Psoas muscle (tissue), 8 donors: ENCODE measurements at places on chromosomes 13 and 19. TPM values are rescaled to one million over a fixed set of nuclear protein-coding genes. Genes with fewer than 3 reads are reported as not detected.
A peak's percentile ranks its signal among the peaks of the same experiment; 100 is the strongest.

The OR10H1 gene
- not detected for total RNA-seq

- DNase-seq: no peak
- peaks cover 17% of the 10 kb centered on the region for H3K36me3 ChIP-seq
- peaks cover 9% of the 10 kb centered on the region for H3K4me1 ChIP-seq
- H3K27me3 ChIP-seq: no peaks in the 10 kb centered on the region
These were observed 29.0 kb downstream of the CAPS start for GRCh38 chr19:5943045-5943444.

The PTH2 gene
- not detected for total RNA-seq

The ZNF844 gene
- 4.6 TPM for total RNA-seq

The COMP gene
- total RNA-seq: 1.5 TPM

DNA sequence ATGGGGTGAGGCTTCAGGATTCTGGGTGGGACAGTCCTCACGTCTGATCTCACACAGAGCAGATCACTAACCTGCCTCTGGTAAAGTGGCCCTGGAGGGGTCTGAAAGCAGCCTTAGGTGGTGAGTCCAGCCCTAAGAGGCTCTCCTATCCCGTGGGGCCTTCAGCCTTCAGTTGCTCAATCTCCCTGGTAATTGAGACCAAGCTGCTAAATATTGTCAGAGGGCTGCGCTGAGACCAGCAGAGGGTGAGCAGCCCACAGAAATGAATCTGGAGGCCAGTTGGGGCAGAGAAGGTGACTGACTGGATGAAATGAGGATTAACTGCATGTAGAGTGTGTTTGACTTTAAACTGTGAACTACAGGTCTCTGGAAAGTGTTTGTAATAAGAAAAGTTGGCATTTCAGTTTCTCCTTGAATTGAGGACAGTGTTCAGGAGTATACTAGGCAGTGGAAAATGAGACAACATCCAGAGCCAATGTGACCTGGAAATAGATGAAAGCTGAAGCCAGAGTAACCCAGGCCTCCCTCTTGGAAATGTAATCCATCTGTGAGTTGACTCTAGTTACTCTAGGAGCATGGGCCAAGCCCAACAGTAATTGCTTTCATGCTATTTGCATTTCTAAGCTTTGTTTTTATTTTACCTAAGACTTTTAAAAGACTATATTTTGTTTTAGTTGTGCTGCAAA is 14.3 kb upstream of the HSPH1 start:
- H3K27me3 ChIP-seq: no peaks in the 10 kb centered on the region
- peak overlapping the region; percentile 6 for H3K27ac ChIP-seq
- DNase-seq: no peak
- H3K36me3 ChIP-seq: no peaks in the 10 kb centered on the region

The CYP4F2 gene
- not detected for total RNA-seq

DNA sequence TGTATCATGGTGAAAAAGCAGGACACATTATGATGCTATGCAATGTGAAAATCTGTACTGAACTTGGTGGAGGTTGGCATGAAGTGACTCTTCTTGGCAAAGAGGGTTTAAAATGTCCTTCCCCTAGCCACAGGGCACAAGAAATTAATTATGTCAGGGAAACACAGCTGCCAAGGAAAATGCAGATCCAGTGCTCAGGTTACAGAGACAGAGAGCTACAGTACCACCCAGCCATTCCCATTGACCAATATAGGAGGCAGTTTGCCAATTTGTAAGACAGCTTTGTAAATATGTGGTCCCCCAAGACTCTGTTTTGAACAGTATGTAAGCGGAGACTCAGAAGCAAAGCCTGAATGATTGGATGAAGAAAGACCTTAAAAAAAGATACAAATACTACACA is 69.4 kb upstream of the KLF12 start:
- no peaks in the 10 kb centered on the region for H3K27me3 ChIP-seq
- no peak overlapping the region for H3K27ac ChIP-seq
- H3K36me3 ChIP-seq: no peaks in the 10 kb centered on the region

GRCh38 chr19:31204115-31204514 is 145.1 kb downstream of the TSHZ3 start:
- no peaks in the 10 kb centered on the region for H3K4me1 ChIP-seq
- H3K27ac ChIP-seq: no peak overlapping the region
- H3K4me3 ChIP-seq: no peak overlapping the region
- no peak for DNase-seq
- H3K36me3 ChIP-seq: no peaks in the 10 kb centered on the region
- H3K27me3 ChIP-seq: no peaks in the 10 kb centered on the region

The SYNGR4 gene
- not detected for total RNA-seq

The OSCAR gene
- 0.44 TPM for total RNA-seq

DNA sequence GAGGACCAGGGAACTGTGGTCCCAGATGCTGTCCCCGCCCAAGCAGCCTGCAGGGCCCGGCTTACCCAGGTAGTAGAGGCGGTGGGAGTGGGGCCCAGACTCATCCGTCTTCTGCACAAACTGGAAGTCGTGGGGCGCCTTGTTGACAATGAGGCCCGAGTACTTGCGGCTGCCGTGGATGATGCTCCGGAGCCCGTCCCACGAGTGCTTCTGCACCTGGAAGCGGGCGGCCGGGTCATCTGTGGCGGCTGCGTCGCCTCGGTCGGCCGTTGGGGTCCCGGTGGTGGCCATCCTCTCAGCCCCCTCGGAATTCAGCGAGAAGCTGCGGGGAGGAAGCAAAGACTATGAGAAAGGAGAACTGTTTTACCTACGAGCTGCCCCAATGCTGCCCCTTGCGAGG is 9.6 kb downstream of the DPP9 start:
- peak overlapping the region; percentile 17 for H3K4me3 ChIP-seq
- no peaks in the 10 kb centered on the region for H3K36me3 ChIP-seq
- peaks cover 55% of the 10 kb centered on the region for H3K4me1 ChIP-seq

DNA sequence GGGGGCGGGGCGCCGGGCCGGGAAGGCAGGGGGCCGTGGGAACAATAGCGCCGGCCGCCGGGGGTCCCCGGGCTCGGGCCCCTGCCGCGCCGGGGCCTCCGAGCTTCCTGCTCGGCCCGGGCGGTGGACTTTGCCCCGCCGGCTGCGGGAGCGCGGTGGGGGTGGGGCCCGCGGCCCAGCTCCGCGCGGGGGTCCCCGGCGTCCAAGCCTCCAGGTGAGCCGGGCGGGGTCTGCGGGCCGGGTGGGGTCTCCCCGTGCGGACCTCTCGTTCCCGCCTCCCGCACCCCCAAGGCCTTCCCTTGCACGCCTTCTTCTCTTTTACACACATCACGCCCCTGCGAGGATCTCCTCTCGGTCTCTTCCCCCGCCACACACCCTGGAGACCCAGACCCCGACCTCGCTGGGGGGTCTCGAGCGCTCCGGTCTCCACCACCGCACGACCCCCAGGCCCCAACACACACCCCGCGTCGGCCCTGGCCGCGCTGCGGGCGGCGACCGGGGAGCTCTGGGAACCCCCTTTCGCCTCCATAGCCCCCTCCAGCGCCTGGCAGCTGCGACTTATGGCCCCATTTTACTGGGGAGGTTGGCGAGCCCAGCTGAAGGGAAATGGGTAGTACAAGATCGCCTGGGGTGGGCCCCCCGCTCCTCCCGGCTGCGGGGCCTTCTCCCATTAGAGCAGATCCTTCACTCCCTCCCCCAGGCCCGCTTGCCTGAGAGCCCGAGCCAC is 711 bp downstream of the CAMSAP3 start:
- H3K36me3 ChIP-seq: no peaks in the 10 kb centered on the region
- no peak for DNase-seq
- H3K4me3 ChIP-seq: peak overlapping the region; percentile 22
- no peak overlapping the region for H3K27ac ChIP-seq

DNA sequence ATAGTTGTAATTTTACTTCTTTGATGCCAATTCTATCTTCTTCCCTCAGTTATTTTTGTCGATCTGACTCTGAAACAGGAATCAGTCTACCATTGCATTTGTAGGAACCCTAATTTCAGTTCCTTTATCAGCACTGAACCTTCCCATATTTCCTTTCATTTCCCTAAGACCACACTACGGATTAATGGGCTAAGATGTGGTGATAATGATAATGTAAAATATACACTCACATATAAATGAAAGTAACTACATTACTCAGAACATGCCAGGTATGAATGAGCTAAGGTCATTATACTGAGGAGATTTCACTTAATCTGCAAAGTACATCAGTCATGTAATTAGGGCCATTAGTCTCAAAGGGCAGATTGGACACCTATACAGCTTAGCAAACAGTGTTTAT is 60.2 kb upstream of the RFC3 start:
- H3K4me3 ChIP-seq: no peak overlapping the region
- no peaks in the 10 kb centered on the region for H3K27me3 ChIP-seq
- H3K27ac ChIP-seq: no peak overlapping the region
- DNase-seq: no peak
- H3K36me3 ChIP-seq: no peaks in the 10 kb centered on the region

The MICOS13 gene
- 126 TPM for total RNA-seq
